LHCN-M2 (cell line): ENCODE measurements at places on chromosomes 11 and 22.

DNA sequence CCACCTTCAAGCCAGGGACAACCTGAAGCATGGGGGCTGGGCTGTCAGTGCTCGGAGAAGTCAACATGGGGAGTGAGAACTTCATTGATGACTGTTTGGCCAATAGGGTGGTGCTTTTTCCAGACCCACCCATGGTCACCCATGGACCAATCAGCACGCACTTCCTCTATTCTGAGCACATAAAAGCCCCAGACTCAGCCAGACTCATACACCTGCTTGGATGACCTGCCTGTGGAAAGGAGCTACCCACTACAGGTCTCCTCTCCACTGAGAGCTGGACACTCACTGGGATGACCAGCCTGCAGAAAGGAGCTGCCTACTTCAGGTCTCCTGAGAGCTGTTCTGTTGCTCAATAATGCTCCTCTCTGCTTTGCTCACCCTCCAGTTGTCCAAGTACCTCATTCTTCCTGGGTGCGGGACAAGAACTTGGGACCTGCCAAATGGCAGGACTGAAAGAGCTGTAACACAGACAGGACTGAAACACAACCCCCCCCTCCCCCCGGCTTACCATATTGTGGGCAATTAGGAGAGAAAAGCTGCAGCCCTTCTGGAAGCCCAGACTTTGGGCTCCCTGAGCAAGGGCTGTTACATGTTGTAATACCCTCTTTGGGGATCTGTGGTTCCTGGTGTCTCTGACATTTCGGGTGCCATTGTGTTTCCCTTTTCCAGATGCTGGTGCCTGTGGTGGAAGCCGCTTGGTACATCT is 44.4 kb upstream of the WNT11 start:
- peak; percentile 9 for DNase-seq

DNA sequence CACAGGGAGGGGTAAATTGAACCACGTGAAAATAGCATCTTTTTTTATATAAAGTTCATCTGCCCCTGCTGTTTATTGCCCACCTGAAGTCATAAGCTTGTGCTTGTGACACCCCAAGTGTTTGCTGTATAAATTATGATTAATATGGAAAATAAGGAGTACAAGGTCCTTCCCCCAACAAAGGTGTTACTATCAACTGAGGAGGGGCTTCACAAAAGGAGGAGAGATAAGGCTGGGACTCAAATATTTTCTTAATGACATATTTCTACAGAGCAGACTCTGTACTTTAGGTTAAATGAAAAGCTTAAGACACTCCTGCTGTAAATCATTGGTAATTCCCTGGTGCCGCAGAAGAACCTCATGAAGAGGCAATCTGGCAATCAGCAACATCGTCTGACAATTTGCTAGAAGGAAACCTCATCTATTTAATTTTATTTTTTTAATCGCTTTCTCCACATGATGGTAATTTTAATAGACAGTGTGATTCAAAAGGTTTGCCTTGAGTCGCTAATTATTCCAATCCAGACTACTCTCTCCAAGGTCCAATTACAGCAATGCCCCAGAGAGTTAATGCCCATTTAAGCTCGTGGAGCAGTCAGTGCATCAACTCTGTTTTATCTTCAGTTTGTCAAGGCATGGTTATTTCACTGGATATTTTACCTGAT is 1432.4 kb downstream of the FAM181B start:
- no peak for DNase-seq

GRCh38 chr11:61716478-61717285 is 35.8 kb upstream of the MYRF start:
- no peak for DNase-seq

DNA sequence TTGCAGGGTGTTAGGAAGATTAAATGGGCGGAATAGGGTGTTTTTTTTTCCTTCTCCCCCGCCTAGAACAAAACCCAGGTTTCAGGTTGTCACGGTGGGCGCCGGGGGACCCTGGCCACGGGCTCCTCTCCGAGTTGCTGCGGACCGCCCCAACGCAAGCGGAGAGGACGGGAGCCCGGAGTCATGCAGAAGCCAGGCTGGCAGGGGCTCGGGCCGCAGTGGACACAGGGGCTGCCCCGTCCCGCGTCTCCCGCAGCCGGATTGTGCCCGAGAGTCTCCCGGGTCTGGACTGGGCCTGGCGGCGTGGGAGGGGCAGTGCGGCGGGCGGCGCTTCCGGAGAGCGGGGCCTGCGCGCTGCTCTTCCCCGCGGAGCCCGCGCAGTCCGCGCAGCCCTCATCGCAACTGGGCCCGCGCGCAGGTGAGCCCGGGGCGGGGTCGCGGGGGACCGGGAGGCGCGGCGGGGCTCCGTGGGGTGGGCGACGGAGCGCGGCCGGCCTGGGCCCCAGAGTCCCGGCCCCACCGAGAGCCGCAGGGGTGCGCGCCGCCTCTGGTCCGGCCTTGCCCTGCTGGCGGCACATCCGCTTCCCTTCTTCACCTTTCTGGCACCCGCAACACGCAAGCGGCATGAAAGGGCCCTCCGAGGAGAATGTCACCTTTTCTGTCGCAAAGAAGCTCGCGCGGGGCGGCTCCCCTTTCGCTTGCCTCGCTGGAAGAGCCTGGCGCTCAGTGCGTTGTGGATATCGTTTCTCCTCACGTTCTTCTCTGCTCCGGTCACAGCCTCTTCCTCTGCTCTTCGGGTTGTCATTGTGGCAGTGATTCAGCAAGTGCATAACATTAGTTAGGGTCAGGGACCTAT is at the start of gene TIRAP:
Gene TIRAP, plus strand, starts transcription at position 358 of the 856 bp plus-strand sequence. CDS start 7,802 bp downstream, outside the sequence.
- DNase-seq: peak; percentile 42

DNA sequence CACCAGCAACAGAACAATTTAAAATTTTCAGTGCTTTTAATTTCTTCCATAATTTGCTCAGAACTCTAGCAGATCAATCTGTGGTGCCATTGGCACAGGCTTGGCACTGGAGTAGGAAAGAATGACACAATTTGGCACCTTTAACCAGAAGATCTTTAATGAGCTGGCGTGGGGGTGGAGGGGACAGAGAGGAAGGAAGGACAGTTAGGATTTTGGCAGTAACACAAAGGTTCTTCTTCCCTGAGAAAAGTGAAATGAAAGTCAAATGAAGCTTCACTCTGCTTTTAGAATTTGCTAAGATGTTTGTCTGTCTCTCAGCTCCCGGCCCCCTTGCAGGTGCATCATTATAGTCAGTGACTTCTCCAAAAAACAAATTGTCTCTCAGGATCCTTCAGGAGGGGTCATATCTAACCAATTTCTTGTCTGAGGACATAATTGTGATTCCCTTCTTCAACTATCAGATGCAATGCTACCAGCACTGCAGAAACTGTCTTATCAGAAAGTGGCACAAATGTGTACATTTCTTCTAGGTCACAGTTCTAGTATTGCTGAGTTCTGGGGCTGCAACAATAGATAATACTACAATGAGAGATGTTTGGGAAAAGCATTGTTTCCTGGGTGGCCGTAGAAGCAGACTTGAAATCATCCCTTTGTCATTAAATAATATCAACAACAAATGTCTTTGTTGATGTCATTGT is 66.8 kb downstream of the CSTPP1 start:
- DNase-seq: no peak
